ENCODE measurements at places on chromosomes 2 and 18. TPM values are rescaled to one million over a fixed set of nuclear protein-coding genes. Genes with fewer than 3 reads are reported as not detected.

COL3A1 gene
- 475 TPM for total RNA-seq

C2orf80 gene
- total RNA-seq: not detected

DNA sequence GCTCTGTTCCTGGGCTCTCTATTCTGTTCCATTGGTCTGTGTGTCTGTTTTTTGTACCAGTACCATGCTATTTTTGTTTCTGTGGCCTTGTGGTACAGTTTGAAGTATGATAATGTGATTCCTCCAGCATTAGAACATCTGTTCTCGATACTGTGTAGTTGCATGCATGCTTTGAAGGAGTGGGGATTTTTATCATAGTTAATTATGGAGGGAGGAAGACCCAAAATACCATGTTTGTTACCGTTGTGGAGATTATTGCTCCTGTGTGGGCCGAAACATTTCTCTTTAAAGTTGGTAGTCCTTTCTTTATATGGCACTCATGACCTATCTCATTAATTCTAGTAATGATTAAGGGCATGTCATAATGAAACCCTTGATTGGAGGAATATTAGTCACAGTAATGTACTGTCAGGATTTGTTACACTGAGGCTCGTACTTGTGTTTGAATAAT is 87.6 kb downstream of the TTC27 start:
- H3K27ac ChIP-seq: no peak overlapping the region
- H3K4me3 ChIP-seq: no peak overlapping the region
- no peak for DNase-seq
- H3K27me3 ChIP-seq: no peaks in the 10 kb centered on the region

DNA sequence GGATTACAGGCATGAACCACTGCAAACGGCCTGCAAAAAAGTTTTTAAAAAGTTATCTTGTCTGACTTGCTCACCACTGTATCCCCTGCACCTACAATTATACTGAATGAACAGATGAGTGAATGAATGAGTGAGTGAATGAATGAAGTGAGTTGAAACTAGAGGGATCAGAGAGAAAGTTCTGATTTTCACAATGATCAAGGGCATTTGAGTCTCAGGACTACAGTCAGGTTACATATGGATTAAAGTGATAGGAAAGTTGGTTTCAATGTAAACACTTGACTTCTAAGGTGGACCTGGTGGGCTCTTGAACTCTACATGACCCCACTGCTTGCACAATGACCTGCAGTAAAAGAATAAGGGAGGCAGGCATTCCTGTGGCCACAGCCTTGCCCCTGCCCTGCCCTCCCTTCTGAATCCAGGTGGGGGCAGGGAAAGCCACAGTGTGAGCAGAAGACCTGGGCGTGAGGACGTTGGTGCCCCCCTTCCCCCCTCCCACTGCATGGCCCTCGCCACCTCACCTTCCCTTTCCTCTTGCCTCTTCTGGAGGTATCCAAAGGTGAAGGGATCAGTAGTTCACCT is 10.7 kb downstream of the C2orf80 start:
- H3K36me3 ChIP-seq: no peaks in the 10 kb centered on the region
- DNase-seq: no peak
- H3K27ac ChIP-seq: no peak overlapping the region
- no peaks in the 10 kb centered on the region for H3K27me3 ChIP-seq
- no peak overlapping the region for H3K4me3 ChIP-seq

DNA sequence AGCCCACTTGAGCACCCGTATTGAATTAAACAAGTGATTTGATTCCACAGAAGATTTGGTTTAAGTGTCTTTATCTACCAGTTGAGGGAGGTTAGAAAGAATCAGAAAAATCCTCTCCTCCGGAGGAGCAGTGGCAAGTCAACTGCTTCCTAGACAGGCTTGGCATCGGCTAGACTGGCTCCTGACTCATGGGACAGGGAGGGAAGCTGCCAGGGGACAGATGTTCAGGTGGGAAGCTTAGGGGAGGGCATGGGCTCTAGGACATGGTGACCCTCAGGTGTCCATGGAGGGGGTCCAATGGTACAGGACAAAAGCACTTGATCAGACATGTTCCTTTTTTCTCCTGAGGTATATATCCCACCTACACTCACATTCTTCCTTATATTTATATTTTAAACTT is 119.3 kb upstream of the IL1R2 start:
- no peak overlapping the region for H3K27ac ChIP-seq
- no peaks in the 10 kb centered on the region for H3K27me3 ChIP-seq
- no peak for DNase-seq
- peaks cover 38% of the 10 kb centered on the region for H3K36me3 ChIP-seq

- no peaks in the 10 kb centered on the region for H3K36me3 ChIP-seq
- no peak overlapping the region for H3K4me3 ChIP-seq
- H3K27ac ChIP-seq: no peak overlapping the region
- H3K27me3 ChIP-seq: no peaks in the 10 kb centered on the region
- no peaks in the 10 kb centered on the region for H3K4me1 ChIP-seq
Observed at GRCh38 chr2:134647607-134648256, 71.1 kb downstream of the TMEM163 start.

- peaks cover 57% of the 10 kb centered on the region for H3K36me3 ChIP-seq
- H3K27ac ChIP-seq: no peak overlapping the region
- no peak for DNase-seq
- no peak overlapping the region for H3K4me3 ChIP-seq
Observed at GRCh38 chr18:76960528-76961035, 138.2 kb downstream of the ZNF236 start.

DNA sequence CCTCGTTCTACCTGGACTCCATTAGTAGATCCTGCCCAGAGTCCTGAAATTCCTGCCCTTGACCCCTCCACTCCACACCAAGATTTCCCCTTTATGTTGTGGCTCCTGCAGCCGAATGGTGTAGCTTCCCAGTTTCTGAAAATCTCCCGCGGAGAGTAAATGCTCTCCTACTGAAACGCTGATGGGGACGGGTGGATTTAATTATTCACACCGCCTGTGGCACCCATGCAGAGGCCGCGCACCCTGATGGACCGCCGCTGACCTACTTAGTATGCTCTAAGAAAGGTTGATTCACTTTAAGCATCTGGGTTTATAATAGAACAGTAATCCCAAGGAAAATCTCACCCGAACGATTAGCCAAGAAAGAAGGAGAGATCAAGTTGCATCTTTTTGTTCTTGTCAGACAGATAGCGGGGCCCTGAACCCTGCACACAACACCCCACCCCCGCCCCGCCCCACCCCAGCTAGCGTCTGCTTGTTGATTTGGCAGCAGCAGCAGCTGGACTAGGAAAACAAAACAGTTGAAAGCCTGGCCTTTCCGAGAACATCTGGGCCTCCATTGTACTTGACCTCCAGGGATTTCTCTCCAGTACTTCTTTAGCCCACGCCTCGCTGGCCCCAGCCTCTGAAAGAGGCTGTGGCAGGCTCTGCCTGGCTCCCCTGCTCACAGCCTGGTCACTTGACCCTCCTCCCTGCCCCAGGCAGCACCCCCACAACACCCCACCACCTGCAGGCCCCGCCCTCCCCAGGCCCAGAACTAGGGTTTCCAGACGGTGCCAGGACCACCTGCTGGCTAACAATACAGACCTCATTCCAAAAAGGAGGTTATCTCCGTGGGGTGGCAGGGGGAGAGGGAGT is 53.6 kb downstream of the DPYSL5 start:
- DNase-seq: no peak
- H3K27ac ChIP-seq: no peak overlapping the region
- H3K4me1 ChIP-seq: no peaks in the 10 kb centered on the region
- H3K27me3 ChIP-seq: no peaks in the 10 kb centered on the region
- H3K4me3 ChIP-seq: no peak overlapping the region

DNA sequence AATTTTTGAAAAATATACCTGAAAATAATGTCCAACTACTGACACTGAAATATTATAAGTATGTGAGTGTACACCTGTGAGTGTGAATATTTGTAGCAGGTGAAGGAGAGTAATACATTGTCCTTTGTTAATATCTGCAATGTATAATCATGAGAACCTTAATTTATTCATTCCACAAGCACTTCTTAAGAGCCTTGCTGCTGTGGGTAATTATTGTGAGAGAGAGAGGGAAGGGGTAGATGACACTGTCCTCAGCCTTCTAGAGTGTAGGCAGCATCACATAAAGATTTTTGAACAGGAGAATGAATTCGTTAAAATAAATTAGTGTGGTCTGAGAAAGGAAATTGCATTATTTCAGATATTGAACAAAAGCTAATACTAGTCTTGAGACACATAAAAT is 157.2 kb downstream of the MAP2 start:
- H3K4me3 ChIP-seq: no peak overlapping the region
- H3K36me3 ChIP-seq: no peaks in the 10 kb centered on the region
- no peak for DNase-seq
- H3K4me1 ChIP-seq: no peaks in the 10 kb centered on the region
- no peaks in the 10 kb centered on the region for H3K27me3 ChIP-seq

GRCh38 chr2:217650716-217651360 is 352.0 kb downstream of the TNS1 start:
- H3K36me3 ChIP-seq: no peaks in the 10 kb centered on the region
- peak overlapping the region; percentile 11 for H3K27ac ChIP-seq
- H3K4me3 ChIP-seq: no peak overlapping the region
- no peak for DNase-seq
- peaks cover 31% of the 10 kb centered on the region for H3K4me1 ChIP-seq

GRCh38 chr18:45639408-45639807 is 24.1 kb downstream of the SLC14A2 start:
- H3K36me3 ChIP-seq: no peaks in the 10 kb centered on the region
- no peak overlapping the region for H3K4me3 ChIP-seq
- no peaks in the 10 kb centered on the region for H3K27me3 ChIP-seq
- no peak overlapping the region for H3K27ac ChIP-seq
- peaks cover 26% of the 10 kb centered on the region for H3K4me1 ChIP-seq

GRCh38 chr2:144233317-144233716 is 286.6 kb downstream of the ZEB2 start:
- DNase-seq: no peak
- no peak overlapping the region for H3K27ac ChIP-seq
- H3K4me1 ChIP-seq: no peaks in the 10 kb centered on the region
- H3K4me3 ChIP-seq: no peak overlapping the region
- no peaks in the 10 kb centered on the region for H3K27me3 ChIP-seq

- peak within 1 kb of the TSS; percentile 38 for H3K4me3 ChIP-seq
- no peak for DNase-seq
- H3K4me1 ChIP-seq: peaks cover 19% of the 10 kb centered on the region
- no peak within 1 kb of the TSS for H3K27ac ChIP-seq
- H3K36me3 ChIP-seq: no peaks in the 10 kb centered on the region
Observed at GRCh38 chr2:134718817-134719814, at the start of gene TMEM163. TMEM163 (minus strand) TSS chr2:134719000.

GRCh38 chr2:126221506-126221905 is 434.5 kb upstream of the GYPC start:
- no peak overlapping the region for H3K27ac ChIP-seq
- H3K4me1 ChIP-seq: no peaks in the 10 kb centered on the region
- H3K27me3 ChIP-seq: no peaks in the 10 kb centered on the region
- DNase-seq: no peak

GRCh38 chr18:3547891-3548615 is 98.1 kb downstream of the TGIF1 start:
- H3K27ac ChIP-seq: no peak overlapping the region
- H3K36me3 ChIP-seq: no peaks in the 10 kb centered on the region
- no peaks in the 10 kb centered on the region for H3K4me1 ChIP-seq
- no peak overlapping the region for H3K4me3 ChIP-seq
- H3K27me3 ChIP-seq: no peaks in the 10 kb centered on the region
